ENCODE measurements at places on chromosomes 5 and 9. TPM values are rescaled to one million over a fixed set of nuclear protein-coding genes. Genes with fewer than 3 reads are reported as not detected.

- DNase-seq = no peak
Observed at GRCh38 chr5:143921525-143922311, 109.8 kb downstream of the HMHB1 start.

DNA sequence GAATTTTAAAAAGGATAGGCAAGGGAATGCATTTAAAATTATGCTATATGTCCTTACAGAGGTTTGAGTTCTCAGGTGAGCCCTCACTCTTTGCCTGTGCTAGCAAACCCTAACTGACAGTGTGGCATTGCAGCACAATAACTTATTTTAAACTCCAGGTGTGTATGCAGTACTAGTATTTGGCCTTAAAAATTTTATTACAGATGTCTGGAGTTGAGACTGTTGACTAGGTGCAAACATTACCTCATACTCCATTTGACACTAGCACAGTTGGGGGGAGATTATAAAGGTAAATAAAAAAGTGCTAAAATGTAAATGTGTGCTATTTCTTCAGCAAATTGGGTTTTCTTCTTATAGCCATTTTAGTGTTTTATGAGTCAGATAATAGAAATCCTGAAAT is 407.7 kb downstream of the SH3GL2 start:
- DNase-seq = no peak

Gene ZDHHC11
- total RNA-seq = 11.0 TPM

Gene HAUS6
- total RNA-seq = 11.6 TPM

DNA sequence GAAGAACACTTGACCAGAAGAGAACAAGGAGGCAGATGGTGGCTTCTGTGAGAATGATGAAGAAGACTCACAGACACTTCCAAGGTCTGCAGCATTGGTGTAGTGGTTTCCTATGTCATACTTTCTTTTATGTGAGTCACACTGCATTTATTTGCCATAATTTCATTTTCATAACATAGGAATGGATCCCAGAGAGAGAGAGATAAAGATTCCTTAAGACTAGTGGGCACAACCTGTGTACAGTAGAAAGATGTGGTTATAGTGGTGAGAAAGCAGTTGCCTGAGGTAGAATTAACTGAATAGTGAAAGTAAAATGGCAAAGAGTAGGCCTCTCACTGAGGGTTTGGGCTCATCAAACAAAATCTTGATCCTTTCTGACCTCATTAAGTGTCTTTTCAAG is 7.6 kb upstream of the CCDC152 start:
- DNase-seq = no peak

- no peak for DNase-seq
Observed at GRCh38 chr5:126031989-126032716, 391.1 kb upstream of the GRAMD2B start.

Gene DMRT2
- total RNA-seq = 3.6 TPM

GRCh38 chr5:112929336-112930081 is 7.5 kb upstream of the REEP5 start:
- no peak for DNase-seq

DNA sequence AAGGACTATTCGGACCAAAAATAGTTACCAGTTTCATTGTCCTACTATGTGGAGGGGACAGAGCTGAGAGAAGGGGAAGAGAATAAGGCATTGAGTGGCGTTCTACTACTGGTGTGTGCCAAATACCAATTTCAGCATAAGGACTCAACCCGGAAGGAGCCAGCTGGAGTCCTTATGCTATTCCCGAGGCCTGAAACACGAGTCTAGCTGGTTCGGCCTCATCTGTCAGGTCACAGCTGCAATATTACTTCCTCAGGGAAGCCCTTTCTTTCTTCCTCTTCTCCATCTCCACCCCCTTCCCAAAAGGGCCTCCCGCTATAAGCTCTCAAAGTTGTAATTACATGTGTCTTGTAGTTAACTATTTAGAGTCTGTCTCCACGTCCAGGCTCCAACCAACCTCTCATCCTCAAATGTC is 20.5 kb upstream of the FER start:
- DNase-seq = no peak

DNA sequence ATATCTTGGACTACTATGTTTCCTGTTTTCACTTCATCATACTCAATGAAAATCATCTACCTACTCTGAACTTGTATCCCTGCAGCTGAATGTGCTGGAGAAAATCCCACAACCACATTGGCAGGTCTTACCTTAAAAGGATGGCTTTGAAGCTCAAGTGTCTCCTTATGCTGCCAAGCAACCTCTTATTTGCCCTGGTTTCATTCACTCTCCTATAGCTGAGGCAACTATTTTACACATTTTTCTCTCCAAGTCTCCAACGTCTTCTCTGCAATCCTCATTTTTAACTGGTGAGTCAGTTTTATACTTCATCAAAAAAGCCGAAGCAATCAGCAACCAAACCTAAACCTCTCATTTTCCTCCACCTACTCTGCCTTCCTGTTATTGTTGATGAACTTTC is 49.7 kb downstream of the POU4F3 start:
- DNase-seq = no peak

Gene SCGB3A2
- total RNA-seq = not detected

GRCh38 chr9:70442328-70442848 is 27.9 kb upstream of the KLF9 start:
- no peak for DNase-seq

GRCh38 chr5:89452081-89452480 is 569.1 kb upstream of the MEF2C start:
- DNase-seq = no peak

Gene ADAMTS16
- 1.8 TPM for total RNA-seq

Gene PCDHB15
- total RNA-seq = 3.4 TPM

DNA sequence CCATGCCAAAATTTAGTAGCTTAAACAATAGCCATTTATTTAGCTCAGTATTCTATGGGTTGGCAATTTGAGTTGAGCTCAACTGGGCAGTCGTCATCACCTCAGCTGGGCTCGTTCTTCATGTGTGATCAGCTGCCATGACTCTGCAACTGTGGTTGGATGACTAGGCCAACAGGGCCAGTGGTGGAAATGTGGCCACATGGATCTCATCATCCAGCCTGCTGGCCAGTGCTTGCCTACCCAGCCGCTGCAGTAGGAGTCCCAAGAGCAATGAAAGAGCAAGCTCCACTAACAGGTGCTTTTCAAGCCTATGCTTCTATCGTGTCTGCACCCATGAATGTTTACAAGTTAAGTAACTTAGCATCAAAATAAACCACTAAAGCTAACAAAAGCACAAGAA is 158.0 kb downstream of the ATPSCKMT start:
- no peak for DNase-seq

Gene SECISBP2
- total RNA-seq = 37.7 TPM

- DNase-seq = no peak
Observed at GRCh38 chr9:86471171-86471815, 117.1 kb upstream of the TUT7 start.

DNA sequence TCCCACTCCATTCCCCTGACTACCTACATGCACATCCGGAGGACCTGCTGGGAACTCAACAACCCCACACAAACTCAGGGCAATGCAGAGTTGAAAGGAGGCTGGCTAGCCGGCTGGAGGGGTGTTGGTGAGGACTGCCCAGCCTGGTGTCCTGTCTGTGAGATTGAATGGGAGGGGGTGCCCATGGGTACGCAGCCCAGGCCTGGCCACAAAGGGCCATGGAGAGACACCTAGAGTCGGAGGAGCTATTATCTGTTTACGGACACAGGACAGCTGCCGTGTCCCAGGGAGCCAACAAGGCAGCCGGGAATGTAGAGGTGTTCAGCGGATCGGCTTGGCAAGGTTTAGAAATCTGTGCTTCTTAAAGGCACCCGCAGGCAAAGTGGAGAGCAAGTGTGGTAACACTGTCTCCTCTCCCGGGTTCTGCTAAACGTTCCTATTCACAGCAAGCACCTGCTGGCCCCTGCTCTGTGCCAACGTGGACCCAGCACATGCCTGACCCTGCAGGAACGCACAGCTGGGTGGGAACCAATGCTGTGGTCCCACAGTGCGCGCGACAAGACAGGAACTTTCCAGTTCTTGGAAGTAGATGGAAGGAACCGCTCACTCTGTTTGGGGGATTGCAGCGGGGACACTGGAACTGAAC is 166.7 kb downstream of the DAB2IP start:
- peak; percentile 59 for DNase-seq

DNA sequence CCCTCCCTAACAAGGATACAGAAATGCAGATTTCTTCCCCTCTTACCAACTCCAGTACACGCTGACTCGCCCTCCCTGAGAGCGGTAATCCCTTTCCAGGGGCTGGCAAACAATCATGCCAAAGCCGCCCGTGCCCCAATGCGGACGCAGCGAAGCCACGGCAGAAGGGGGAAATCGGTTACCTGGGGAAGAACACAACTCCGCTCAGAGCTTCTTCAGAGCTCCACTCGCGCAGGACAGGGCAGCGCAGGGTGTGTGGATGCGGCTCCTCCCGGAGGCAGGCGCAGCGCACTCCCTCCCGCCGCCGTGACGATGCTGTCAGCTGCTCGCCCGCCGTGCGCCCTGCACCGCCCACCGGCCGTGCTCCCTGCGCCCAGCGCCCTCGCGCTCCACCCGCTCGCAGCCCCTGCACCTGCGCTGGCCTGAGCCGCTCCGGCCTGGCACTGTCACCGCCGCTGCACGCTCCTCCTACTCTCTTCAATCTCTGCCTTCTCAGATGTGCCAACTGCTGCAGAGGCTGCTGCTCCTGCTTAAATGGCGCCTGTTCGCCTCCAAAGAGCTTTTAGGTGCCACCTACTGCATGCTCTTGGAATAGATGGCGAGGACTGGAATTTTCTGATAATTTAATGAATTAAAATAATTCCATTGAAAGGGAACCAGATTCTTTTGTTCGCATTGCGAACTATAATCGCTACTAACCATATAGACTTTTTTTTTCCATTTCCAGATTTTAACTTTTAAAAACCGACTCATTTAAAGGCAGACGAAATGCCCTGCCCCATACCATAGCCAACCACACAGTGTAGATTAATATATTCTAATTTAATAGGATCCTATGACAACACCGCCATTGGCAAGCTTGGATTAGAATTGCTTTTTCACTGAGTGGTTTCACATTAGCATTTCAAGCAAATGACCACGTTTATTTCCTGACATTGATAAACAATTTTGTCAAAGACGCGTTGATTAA is at the start of gene DIRAS2:
Gene DIRAS2, minus strand, starts transcription at position 255 of the 970 bp plus-strand sequence. CDS start 28,997 bp downstream, outside the sequence.
- DNase-seq = no peak

Gene FAM221B
- total RNA-seq = not detected

Gene PCDHB16
- 1.6 TPM for total RNA-seq

Data from mesenteric fat pad (tissue), 1 donor.